Stimulated activated CD4-positive, alpha-beta T cell treated with anti-CD3 and anti-CD28 coated beads, TNF-alpha, amount 100 ng/mL, for 1 hour (primary cell): ENCODE measurements at places on chromosomes 13 and 19.

GRCh38 chr19:46659151-46660007 lies 1.6 kb downstream of the DACT3 start:
- no peak for DNase-seq

- DNase-seq = no peak
Observed at GRCh38 chr19:23972161-23972560, 57.5 kb downstream of the ZNF726 start.

DNA sequence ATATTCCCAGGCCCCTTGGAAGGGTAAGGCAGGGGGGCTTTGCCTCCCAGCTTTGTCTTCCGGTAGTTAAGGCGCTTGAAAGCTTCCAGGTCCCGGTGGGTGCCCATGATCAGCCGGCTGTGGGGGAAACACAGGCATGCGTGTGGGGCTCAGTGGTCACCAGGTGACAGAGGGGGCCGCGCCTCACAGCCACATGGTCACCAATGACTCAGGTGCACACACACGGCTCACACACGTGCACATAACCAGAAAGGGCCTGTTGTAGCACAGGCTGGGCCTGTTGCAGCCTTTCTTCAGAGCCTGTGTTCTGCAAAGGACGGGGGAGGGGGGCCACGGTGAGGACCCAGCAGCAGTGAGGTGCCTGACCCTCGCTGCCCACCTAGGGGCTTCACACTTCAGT lies 5.9 kb downstream of the NANOS3 start:
- no peak for DNase-seq

DNA sequence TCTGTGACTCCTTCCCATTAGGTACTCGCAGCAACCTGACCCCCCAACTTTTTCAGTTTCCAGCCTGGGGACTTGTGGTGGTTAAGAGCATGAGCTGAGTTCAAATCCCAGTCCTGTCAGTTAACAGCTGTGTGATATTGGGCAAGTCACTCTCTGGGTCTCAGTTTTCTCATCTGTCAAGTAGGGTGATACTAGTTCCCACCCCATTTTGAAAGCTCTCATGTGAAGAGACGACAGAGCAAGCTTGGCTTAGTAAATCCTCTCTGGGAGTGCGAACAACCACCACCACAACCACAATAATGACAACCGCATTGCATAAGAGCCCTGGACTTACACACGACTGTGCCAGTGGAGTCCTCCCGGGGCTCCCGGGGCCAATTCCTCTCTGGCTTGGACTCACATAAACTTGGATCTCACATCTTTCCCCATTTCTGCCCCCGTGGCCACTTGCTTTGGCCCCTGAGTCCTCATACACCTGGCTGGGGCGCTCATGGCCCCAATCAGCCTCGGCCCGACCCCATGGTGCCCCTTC lies 454 bp downstream of the BLVRB start:
- no peak for DNase-seq

DNA sequence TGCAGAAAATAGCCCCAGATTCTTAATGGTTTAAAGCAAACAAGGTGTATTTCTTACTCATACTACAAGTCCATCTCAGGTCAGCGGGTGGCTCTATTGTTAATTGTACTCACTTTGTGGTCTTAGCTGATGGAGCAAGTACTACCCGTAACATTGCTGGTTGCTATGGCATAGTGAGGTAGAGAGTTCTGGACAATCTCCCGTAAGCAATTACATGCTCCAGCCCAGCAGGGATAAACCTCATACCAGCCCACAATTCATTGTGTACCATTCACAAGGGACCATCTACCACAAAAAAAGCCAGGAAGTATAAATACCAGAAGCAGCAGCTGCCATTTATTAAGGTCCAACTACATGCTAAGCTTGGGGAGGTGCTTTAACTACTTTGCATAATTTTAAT lies 167.1 kb downstream of the PCDH9 start:
- DNase-seq = no peak

- no peak for DNase-seq
Observed at GRCh38 chr19:49888510-49888824, 8.2 kb downstream of the IL4I1 start.

- DNase-seq = no peak
Observed at GRCh38 chr13:105491345-105491744, 1044.1 kb downstream of the EFNB2 start.

DNA sequence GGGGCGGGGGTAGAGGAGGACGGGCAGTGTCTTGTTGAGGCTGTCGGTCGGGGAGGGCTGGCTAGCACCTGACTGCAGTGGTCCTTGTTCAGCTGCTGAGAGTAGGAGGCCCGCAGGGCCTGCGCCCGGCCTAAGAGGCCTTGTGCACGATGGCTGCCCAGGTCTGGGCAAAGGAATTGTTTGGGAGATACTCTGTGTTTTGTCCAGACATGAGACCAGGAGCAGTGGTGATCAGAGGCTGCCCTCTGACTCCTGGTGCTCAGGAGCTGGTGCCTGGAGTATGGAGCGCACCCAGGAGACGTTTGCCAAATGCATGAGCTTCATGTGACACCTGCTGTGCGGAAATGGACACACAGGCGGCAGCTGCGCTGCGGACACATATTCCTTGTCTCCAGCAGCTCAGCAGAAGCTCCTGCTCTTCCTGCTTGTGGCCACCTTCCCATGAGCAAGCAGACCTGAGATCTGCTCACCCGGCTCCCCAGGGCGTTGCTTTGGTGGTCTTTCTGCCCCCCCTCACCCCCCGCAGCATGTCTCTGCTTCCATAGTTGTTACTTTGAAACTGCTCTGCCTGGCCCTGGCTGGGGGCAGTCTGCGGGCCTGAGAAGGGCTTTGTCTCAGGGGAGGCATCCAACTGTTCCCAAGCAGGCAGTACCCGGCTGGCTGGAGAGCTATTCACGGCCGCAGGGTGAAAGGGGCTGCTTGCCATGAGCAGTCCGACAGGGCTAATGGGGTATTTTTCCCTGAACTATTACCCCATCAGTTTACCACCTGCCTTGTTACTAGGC lies 163.9 kb downstream of the TEX29 start:
- no peak for DNase-seq

- no peak for DNase-seq
Observed at GRCh38 chr19:32896516-32897214, 27.1 kb upstream of the SLC7A9 start.

- no peak for DNase-seq
Observed at GRCh38 chr13:75806117-75806516, 170.0 kb downstream of the LMO7 start.

GRCh38 chr13:78022164-78022877 lies 103.7 kb upstream of the EDNRB start:
- no peak for DNase-seq
